ENCODE measurements at places on chromosomes 5 and 9.

DNA sequence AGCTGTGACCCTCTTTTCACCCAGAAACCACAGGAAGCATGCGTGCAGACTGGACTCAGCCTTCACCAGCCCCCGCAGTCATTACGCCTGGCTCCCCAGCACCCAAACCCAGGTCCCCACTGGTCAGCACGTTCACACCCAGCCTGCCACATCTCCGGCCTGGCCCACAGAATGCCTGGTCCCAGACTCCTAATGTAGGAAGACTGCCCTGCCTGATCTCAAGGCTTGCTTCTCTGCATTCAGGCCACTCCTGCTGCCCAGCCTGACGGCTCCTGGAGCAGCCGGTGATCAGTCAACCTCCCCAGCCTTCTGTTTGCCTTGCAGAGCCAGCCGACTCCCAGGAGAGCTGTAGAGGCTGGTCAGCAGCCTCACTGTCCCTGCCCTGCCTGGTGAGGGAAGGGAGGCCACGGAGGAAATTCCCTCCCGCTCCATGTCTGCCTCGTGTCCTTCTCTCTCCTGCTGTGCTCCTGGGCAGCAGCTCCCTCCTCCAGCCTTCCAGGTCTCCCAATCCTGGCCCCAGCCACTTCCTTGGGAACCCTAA is 25.4 kb downstream of the ADAMTS2 start:
- no peak for DNase-seq

DNA sequence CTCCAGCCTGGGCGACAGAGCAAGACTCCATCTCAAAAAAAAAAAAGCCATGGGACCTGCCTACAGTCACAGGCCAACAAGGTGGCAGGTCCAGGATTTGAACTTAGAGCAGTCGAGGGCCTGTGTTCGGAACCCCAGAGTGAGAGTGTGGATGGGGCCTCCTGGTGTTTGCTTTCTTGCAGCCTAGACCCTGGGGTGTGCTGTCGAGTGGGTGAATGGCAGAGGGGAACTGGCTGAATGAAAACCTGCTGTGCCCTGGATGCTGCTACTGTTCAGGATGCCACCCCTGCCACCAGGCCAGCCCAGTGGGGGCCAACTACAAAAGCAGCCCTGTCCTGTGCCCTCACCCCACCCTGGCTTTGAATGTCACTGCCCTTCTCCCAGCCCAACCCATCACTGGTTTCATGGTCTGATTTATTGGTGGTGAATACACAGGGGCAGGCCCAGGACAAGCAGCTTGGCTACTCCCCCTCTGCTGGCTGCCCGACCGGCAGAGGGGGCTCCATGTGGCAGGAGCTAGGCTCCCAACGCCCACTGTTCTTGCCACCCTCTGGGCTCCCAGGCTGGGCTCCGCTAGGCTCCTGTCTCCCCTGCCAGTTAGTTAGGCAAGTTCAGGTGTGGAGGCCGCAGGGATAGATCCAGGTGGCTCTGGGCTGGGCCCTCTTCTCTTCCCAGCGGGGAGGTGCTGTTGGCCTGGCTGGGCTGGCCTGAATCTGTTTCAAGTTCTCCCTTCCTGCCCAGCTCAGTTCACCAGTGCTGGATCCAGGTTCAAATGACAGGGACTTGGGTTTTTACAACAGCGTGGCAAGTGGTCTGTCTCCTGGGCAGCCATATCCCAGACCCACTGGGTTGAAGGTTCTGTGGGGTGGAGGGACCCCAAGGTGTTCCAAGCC is 12.2 kb downstream of the FPGS start:
- DNase-seq = no peak

- DNase-seq = peak; percentile 11
Observed at GRCh38 chr9:34125681-34126206, 754 bp downstream of the DCAF12 start.

DNA sequence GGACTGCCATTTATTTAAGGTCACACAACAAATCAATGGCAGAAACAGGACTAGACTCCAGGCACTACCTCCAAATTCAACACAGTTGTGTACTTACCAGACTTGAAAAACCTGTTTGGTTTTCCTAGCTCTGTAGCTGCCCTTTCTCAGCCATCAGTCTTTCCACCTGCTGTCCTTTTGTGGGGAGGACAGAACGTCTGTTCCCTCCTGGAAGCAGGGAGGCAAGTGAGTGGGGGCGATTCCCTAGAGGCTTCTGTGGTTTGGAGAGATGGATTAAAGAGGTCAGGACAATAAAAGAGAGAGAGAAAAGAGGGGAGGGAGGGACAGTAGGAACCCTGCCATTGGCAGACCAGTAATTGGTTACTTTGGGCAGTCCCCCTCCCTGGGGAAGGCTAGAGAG is 14.7 kb downstream of the ASTN2 start:
- DNase-seq = no peak

DNA sequence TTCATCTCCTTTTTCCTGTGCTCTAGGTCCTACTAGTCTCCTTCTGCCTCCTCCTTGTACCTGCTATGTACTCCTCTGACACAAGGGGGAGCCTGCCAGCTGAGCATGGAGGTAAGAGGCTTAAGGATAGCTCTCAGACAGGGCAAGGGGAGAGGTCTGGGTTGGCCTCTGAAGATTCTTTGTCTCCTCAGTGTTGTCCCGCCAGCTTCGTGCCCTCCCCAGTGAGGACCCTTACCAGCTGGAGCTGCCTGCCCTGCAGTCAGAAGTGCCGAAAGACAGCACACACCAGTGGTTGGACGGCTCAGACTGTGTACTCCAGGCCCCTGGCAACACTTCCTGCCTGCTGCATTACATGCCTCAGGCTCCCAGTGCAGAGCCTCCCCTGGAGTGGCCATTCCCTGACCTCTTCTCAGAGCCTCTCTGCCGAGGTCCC is 3.8 kb downstream of the CREB3 start:
- DNase-seq = no peak

GRCh38 chr9:107337676-107338590 is 54.9 kb downstream of the RAD23B start:
- no peak for DNase-seq

DNA sequence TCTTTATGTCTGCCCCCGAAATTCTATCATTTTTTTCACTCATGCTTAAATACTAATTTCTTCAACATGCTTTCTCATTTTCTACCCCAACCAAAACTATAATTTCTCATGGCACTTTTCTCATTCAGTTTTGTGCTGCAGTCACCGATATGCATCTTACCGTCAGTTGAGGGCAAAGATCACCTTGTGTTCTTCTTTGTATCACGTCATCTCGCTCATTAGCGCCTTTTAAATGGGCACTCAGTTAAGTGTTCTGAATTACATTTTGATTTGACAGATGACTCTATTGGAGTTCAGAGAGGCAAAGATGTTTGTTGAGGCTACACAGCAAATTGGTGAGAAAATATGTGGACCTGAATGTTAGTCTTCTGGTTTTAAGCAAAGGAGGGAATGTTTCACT is 211.7 kb upstream of the GLRA1 start:
- DNase-seq = no peak

DNA sequence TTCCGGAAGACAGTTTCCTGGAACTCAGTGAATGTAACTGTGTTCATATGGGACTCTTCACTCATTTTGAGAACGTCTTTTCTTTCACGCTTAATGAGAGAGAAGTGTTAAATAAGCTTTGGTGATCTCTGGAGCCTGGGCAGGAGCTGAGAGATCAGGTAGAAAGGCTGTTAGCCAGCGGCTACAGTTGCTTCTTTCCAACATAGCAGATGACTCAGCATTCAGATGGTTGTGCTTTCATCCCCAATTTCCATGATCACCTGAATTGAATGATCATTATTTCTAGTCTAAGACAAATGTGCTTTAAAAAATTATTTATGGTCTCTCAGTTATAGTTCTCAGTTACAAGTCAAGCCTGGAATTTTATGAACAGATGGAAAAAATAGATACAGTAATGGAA is 234.5 kb downstream of the ADAMTSL1 start:
- DNase-seq = no peak

- peak; percentile 64 for DNase-seq
Observed at GRCh38 chr5:81425569-81425968, 31.6 kb upstream of the ACOT12 start.

DNA sequence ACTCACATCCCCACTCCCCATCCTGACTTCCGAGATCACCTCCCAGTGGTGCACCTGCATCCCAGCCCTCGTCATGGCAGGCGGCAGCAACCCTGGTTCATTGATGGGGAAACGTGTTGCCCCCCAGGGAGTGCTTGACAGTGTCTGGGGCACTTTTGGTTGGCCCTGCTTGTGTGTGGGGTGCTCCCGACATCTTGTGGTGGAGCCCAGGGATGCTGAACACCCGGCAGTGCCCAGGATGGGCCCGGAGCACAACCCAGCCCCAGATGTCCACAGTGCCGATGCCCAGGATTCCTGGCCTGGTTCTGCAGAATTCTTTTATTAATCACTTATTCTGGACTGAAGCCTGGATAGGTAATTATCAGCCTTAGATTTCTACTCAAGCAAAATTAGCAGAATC is 3.7 kb downstream of the MRPL36 start:
- no peak for DNase-seq

DNA sequence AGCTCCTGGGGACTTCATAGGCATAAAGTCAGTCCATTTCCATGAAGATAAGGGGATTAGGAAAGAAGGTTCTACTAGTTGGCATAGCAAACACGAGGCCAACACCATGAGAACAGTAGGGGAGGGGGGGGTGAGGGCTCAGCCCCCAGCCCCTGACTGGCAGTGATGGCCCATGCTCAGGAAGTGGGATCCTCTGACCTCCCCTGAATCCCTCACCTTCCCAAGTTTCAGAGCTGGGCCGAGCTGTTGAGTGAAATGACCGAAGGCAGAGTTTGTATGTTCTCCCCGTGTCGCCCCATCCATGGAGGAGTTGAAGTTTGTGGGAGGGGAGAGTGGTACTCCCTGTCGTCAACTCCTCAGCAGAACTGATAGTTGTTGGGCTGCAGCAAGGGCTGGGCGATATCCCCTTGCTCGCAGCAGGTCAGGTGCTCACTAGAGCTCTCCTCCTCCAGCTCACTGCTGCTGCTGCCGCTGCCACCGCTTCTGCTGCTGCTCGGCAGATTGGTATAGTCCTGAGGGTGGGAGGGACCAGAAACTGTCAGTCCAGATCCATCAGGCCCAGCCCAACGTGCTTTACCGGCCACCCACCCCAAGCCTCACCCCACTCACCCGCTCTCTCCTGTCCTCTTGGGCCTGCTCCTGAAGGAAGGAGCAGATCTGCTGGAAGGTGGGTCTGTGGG is 32.5 kb downstream of the CSF1R start:
- DNase-seq = no peak

DNA sequence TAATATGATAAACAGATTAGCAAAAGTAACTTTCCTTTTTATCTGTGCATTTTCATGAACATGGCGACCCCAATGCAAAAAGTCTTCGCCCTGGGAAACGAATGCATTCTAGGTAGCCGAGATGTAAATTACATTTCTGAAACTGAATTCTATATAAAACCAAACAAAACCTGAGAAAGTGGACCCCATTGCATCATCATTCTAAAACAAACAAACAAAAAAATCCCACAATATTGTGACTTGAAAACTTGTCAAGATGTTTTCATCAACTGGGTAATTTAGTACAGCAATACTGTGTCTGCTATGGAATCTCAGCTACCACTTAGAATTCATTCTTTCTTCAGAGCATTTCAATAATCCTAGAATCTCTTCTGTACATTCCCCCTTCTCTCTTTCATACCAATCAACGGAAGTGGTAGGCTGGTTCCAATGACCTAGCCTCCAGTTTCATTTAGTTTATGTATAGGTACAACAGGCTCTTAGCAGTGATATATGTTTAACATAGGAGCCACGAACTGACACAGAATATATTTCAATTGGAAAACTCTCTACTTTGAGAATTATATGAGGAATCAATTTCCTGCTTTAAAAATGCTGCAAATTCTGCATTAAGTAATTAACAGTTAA is 85.6 kb downstream of the FBXW11 start:
- DNase-seq = no peak

GRCh38 chr5:107072440-107072839 is 598.3 kb downstream of the EFNA5 start:
- no peak for DNase-seq

DNA sequence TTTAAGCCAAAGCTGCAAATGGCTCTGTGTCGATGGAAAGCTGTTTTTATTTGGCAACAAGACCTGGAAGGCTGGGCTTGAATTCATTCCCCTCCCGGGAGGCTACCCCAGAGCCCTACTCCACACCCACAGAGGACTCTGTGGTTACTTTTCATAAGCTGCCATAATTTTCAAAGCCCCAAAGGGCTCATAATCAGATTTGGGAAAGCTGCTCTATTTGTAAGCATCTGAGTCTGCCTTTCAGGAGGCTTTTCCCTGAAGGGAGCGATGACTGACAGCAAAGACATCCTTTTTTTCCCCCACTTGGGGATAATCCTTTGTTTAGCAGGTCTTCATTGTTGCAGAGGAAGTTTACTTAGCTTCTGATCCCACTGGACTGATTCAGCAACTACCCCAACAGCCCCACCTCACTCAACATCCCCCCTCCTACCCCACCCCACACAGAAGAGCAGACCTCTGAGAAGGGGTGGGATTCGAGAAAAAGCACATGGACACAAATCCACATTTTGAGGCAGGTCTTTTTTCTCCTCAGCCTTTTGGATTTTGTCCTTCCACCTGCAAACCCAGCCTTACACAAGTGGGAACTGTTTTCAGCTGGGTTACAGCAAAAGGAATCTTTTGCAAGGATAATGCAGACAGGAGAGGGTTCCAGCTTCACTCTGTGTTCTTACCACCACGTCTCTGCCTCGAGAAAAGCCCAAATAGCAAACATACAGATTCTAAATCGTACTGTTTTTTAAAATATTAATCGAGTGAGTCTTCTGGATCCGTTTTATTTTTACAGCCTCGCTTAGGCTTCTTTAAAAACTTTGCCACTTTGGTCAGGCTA is 244.4 kb upstream of the TUT7 start:
- no peak for DNase-seq

- DNase-seq = no peak
Observed at GRCh38 chr9:135971111-135971766, 10.1 kb upstream of the UBAC1 start.

DNA sequence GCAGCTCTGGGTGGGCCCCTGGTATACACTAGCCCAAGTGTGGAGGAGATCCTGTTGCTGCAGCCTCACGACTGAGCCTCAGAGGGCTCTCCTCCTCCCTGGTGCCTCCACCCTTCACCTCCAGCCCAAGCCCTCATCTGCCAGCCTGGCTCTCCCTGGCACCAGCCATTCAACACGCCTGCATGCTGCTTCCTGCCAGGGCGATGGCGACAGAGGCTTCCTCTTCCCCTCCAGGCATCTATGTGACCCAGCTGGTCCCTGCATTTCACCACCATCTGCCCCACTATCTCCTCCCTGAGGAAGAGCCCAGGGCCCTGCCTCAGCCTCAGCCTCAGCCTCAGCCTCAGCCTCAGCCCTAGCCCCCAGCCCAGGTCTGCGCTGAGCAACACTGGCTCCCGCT is 54.8 kb upstream of the ANGPTL2 start:
- no peak for DNase-seq

- no peak for DNase-seq
Observed at GRCh38 chr9:70747261-70747718, 332.8 kb upstream of the KLF9 start.

DNA sequence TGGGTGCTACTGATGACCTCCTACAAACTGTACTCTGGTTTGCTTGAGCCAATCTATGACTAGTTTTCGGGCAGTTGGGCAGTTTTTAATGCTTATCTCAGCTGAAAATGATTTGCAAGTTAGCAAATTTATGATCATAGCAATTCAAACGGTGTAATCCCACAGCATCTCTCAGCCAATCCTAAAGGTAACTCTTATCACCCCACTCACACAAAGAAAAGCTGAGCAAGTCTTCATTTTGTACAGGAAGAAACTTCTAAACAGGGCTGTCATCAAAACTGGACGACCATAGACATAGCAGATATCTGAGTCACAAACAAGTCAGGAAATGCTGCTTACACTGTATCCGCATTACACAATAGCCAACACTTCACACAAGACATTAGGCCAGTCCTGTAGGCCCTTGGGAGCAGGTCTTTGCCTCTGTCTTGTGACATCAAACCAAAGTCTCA is 2.6 kb upstream of the ENC1 start:
- DNase-seq = no peak

Data from left kidney (tissue), 8 donors.